Heart left ventricle (tissue), 16 donors: ENCODE measurements at places on chromosomes 12 and 14. TPM values are rescaled to one million over a fixed set of nuclear protein-coding genes. Genes with fewer than 3 reads are reported as not detected.
A peak's percentile ranks its signal among the peaks of the same experiment; 100 is the strongest.

DNA sequence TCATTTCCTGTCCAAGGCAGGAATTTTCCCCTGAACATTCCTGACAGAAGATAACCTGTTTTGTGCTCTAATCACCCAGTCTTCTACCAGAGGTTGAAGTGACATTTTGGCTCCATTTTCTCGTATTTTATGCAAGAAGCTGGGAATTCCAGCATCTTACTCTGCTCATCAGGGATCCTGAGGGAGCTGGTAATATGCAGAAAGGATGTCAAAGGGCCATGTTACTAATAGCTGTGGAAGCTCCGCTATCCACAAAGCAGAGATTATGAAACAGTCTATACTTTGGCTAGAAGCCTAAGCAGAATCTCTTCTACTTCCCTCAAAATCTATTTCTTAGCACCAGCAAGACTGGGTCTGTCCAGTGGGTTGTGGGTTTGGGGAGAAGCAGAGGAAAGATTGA is 613.0 kb downstream of the DIO2 start:
- no peak for DNase-seq

- no peak for DNase-seq
Measured at GRCh38 chr12:93746572-93747168, 69.5 kb downstream of the CRADD start.

GRCh38 chr12:116455540-116456329 is 103.4 kb upstream of the MAP1LC3B2 start:
- peak; percentile 82 for DNase-seq

DNA sequence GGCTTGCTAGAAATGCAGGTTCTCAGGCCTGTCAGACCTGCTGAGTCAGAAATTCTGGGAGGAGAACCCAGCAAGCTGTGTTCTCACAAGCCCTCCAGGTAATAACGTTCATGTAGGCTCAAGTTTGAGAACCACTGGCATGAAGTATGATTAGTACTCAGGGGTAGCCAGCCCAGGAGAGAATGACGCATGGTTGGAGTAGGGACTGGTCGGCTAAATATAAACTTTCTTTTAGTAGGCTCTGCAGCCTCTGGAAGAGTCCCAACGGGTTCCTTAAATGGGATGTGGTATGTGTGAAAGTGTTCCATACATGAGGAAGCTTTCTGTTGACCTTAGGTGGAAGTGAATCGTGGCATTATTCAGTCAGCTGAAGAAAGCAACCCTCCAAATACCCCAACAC is 209.3 kb downstream of the SLC41A2 start:
- peak; percentile 67 for DNase-seq

- no peak for DNase-seq
Measured at GRCh38 chr12:3777206-3777809, 24.4 kb upstream of the CRACR2A start.

DNA sequence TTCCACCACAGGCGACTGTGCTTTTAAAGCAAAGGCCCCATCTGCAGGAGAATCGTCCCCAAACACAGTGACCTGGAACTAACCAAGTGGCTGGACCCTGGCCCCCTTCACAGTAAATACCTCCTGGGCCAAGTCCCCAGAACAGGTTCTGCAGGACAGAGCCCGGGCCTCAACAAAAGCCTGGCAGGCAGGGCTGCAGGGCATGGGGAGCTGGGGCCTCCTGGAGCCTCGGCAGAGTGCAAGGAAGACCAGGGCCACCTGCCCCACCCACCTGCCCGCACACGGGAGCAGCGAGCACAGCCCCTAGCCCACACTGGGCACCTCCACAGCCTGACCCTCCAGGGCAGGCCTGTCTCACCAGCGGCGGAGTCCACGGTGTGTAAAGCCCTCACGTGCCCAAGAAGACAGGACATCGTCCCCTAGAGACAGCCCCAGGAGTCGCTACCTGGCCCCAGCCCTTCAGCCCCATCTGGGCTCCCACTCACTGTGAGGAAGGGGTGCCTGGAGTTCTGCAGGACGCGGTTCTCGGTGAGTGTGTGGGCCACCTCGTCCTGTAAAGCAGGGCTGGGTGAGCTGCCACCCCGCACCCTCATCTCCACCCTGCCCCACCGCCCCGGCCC is 21.0 kb downstream of the AKT1 start:
- no peak for DNase-seq

- no peak for DNase-seq
Measured at GRCh38 chr12:80356097-80356496, 87.9 kb upstream of the PTPRQ start.

Gene CS
- 572 TPM for total RNA-seq

GRCh38 chr12:122917507-122918121 is 21.7 kb upstream of the VPS37B start:
- peak; percentile 61 for DNase-seq
